ENCODE measurements at places on chromosomes 12 and 14.

GRCh38 chr12:116392061-116392460, 114.6 kb upstream of the MED13L start:
- no peak for DNase-seq

DNA sequence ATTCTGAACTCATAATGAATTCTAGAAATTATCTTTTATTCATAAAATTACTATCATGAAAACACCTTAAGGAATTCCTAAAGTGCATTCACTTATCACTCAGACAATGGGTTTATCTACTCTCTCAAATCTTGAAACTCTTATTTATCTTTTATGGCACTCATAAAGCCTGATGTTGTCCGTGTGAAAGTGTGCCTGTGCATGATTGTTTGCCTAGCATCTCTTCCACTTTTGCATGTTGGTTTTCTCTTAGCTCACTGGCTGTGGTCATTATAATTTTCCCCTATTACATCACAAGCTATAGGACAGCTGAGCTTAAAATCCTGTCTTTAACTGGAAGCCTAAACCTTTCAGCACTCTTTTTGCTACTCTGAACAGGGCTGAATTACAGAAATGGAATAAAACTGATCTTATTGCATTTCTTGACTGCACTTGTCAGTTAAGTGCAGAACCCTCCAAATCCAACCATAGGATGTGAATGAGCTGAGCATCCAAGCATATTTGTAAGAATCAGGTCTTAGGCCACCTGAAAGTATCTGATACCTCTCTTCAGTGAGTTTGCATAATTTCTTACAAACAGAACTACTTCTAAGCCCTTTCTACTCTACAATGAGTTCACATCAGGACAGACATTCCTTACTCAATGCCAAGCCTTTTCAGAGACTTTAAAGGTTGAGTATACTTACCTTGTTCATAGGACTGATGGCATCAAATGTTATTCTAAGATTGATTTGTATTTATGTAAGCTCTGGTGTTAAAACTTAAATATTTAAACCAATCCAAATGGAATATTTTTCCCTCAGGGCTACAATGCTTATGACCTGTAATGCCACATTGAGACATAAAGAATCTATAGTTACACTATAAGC, 221.2 kb upstream of the KITLG start:
- no peak for DNase-seq

DNA sequence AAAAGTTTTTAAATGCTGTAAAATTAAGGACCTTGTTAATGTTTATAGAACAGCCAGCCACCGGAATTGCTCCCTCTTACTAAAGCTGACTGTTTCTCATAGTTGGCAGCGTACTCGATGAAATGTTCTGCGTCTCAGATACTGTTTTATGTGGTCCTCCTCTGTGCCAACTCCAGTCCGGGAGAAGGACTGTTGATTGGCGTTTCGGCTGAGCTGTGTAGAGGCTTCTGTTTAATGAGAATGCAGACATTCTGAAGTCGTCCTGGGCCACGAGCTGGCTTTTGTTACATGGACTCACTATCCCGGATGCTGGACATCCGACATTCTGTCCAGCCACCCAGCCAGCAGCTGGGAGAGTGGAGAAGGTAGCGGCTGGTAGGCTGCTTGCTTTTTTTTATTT, 75.4 kb downstream of the WDR20 start:
- DNase-seq: no peak

DNA sequence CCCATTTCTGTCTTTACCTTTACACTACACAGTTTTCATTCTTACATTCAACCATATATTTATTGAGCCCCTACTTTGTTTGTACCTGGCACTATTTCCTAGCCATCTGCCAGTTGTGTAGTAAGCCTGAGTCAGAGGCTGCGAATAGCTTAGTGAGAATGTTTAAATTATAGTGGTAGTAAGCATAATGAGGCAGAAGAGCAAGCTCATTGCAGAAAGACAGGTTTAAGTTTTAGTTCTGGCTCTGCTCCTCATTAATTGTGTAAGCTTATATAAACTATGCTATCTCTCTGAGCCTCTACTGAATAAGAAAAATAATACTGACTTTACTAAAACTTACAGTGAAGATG, 123.5 kb downstream of the NAV3 start:
- no peak for DNase-seq

DNA sequence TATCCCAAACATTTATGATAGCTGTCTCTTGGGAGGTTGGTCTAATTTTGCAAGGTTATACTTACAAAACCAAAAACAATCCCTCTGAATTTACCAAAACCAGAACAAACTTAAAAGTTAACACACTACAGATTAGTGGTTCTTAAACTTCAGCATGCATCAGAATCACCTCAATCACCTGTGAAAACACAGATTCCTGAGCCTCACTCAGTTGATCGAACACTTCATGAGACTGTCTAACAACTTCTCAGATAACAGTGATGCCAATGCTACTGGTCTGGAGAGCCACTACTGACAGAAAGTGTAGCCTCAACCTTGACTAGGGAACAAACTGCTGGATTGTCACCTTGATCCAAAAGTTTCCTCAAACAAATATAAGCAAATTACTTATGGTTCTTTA, 44.2 kb downstream of the ATP2B1 start:
- no peak for DNase-seq

DNA sequence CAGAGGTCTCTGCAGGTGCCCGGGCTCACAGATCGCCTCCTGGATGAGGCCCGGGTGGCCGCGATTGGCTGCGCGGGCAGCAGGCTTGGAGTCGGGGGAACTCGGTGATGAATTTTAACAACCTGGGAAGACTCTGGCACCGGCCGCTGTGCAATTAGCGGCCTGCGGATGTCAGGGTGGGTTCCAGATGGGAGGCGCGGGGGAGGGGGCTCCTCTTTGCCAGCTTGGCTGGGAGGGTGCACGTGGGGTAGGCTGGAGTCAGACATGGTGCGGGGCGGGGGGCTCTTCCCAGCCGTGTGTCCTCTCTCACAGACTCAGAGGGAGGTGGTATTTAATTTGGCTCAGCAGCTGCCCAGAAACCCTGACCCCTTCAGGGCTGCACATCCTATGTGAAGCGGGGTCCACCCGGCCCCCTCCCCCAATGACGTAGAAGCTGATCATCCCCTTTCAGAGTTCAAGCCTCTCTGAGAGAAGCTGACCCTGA, 81.4 kb downstream of the KIF26A start:
- DNase-seq: no peak

- DNase-seq: no peak
Measured at GRCh38 chr14:44448951-44449358, 58.1 kb downstream of the FSCB start.

GRCh38 chr12:122721057-122721545, 4.5 kb upstream of the HCAR3 start:
- DNase-seq: no peak

GRCh38 chr12:39886106-39886505, 219.8 kb downstream of the SLC2A13 start:
- DNase-seq: no peak

- DNase-seq: no peak
Measured at GRCh38 chr12:100520048-100520769, 46.5 kb downstream of the NR1H4 start.

DNA sequence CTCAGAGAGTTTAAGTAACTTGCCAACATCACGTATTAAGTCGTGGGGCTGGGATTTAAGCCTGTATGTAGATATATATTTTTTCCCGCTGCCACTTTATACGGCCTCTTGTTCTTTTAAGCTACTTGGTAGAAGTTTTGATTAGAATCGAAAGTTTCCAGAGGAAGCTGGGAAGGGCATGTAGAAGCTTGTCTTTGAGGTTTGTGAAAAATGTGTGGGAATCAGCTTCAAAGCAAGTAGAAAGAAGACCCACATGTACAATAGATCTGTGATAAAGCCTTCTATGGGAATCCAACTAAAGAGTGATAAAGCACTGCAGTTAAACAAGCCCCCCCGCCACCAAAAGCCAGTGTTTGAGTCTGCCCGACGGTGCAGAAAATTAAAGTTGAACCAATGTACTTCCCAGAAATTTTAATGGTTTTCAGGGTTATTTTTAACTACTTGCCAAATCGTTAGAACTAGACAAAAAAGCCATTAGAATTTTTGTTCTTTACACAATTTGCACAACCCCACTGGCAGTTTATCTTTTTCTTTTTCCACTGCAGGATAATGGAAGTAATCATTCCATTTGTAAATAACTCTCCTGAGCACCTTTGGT, 25.5 kb downstream of the SERPINA11 start:
- no peak for DNase-seq

- peak; percentile 96 for DNase-seq
Measured at GRCh38 chr14:89912667-89913211, 41.8 kb downstream of the EFCAB11 start.

DNA sequence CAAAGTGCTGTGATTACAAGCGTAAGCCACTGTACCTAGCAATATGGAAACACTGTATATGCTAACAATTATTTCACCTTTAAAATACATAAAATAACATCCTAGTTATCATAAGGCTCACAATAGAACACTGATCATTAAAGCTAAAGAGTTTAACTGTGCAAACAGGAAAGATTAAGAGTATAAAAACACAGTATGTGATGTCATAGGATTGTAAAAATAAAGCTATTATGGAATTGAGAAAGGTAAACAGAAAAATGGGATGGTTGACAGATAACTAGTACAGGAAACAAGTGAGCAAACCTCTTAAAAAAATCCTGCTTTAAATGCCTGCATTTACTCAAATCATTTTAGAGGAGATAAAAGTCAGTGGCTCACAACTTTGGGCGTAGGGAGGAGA, 10.8 kb upstream of the IPO8 start:
- no peak for DNase-seq

GRCh38 chr12:81461163-81461562, 298.0 kb downstream of the PPFIA2 start:
- DNase-seq: no peak

DNA sequence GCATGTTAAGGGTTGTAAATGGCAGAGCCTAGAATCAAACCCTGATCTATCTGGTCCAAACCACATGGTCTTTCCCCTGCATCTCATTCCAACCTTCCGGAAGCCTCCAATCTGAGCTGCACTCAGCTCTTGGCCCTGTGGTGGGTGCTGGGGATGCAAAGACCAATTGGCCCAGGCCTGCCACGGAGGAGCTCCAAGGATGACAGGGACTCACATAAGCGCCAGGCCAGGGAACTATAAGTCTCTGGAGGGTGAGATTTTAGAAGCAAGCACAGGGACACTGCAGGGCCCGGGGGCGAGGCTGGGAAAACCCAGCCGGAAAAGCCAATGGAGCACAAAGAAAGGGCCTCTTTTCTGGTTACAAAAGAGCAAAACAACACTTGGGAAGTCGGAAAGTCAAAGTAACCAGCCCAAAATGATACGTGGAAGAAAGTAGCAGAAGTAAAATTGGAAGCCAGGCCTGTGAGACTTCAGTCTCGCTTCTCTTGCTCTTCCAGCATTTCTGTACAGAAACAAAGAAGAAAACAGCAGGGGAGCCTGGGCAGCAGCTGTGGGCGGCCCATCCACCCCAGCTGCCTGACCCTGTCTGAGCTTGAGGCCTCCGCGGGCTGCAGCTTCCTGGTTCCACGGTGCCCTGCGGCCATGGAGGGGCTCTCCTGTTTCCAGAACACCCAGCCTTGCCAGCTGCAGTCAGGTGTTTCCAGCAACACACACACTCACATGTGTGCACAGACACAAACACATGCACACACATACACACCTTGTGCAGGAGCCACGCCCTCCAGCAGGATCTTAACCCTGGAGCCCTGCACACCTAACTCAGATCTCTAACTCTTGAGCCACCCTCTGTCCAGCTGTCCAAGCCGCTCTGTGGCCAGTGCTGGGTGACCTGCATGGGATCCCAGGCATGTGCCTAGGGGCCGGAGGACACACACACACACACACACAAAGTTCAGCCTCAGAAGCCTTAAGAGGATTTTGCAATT, 178.2 kb downstream of the BCL11B start:
- DNase-seq: no peak

- DNase-seq: no peak
Measured at GRCh38 chr12:110345176-110345661, 58.3 kb downstream of the ANAPC7 start.

DNA sequence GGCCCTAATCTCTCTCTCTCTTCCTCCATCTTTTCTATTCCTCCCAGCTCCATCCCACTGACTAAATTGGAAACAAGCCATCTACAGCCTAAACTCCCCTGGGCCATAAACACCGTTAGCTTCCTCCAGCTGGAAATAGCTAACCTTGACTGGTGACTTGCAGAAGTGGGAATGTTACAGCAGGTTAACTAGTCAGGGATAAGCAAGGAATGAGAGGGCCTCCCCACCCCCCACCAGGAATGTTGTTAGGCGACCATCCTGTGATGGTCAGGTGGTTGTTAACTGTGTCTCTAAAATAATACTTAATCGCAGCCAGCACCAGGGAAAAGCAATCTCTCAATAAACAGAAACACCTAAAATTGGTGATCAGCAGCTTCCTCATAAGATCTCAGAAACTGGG, 40.8 kb downstream of the MIS18BP1 start:
- no peak for DNase-seq

DNA sequence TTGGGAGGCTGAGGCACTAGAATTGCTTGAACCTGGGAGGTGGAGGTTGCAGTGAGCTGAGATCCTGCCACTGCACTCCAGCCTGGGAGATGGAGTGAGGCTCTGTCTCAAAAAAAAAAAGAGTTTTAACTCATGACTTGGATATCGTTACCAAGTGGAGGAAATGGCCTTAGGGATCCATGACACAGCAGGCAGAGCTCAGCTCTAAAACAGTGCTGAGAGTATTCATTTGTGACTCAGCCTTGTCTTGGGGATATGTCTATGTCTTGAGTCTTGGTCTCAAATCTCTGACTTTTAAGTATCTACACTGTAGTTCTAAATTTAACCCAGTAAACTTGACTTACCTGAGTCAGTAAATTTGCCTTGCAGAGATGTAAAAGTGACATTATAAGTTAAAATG, 8.8 kb upstream of the PEX5 start:
- no peak for DNase-seq

GRCh38 chr14:22097586-22098292, 424.1 kb upstream of the OR4E1 start:
- DNase-seq: no peak

- no peak for DNase-seq
Measured at GRCh38 chr12:82968631-82969367, 282.1 kb downstream of the TMTC2 start.

DNA sequence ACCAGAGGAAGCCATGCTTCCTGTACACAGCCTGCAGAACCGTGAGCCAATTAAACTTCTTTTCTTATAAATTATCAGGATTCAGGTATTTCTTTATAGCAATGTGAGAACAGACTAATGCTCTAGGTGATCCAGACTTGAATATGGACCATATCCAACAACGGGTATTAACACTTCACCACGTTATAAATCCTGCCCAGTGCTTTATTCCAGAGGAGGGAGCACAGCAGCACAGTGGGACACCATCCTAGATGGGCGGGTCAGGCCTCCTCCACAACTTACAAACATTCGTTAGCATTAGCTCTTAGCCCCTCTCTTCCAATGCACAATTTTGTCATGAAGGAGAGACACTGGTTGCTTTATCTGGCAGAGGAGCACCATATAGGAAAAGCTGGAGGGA, 66.0 kb downstream of the TMCC3 start:
- DNase-seq: no peak

DNA sequence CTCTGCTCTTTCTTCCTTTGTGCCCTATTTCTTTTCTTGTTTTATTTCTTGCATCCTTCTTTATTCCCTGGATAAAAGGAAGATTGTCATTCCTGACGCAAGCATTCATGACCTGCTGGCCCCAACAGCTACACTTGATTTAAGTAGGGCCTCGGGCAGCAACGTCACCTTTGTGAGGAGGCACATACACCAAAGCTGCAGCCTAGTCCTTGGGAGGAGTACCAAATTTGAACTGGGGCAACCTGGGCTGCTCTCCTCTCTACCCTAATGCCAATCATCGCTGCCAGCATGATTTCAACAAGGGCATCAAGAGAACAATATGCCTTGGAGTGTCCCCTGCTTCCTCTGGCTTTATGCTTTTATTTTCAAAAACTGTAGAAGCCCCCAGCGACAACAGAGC, 76.4 kb downstream of the C12orf50 start:
- DNase-seq: no peak

GRCh38 chr14:61122862-61123261, 141.8 kb downstream of the SLC38A6 start:
- DNase-seq: no peak

Measured in fibroblast of skin of left quadriceps (primary cell).